Astrocyte (in vitro differentiated cells and primary cell): ENCODE measurements at places on chromosomes 2 and 18. TPM values are rescaled to one million over a fixed set of nuclear protein-coding genes. Genes with fewer than 3 reads are reported as not detected.

DQX1 gene
- total RNA-seq: 0.73 and 0.84 TPM in 2 replicates

ATG9A gene
- 48.8 and 57.0 TPM in 2 replicates for total RNA-seq

- DNase-seq: no peak
These were observed 84.9 kb upstream of the TNP1 start for GRCh38 chr2:216944733-216945132.

DNA sequence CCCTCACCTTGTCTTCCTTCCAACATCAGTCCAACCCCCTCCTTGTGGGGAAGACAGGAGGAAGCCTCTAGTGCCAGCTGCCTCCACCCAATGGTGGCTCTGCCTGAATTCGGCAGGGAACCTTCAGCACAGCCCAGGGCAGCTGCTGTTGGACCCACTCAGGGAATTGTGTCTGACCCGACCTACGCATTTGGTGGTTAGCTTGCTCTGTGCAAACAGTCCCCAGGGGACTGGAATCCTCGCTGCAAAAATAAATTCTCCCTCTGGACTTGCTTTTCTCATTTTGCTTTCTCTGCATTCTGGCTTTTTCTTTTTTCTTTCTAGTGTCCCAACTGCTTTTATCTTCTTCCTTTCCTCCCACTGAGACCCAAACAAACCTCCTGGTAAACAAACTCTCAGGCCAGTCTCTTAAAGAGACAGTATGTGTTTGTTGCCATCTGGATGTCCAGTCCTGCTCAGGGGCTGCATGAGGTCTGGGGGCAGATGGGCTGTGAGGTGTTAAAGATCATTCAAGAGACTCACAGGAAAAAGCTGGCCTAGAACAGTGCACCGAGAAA lies 137.7 kb upstream of the HAAO start:
- DNase-seq: peak; percentile 82

C2orf78 gene
- total RNA-seq: not detected in 2 replicates

VSNL1 gene
- total RNA-seq: 0.61 and 2.4 TPM in 2 replicates

DNA sequence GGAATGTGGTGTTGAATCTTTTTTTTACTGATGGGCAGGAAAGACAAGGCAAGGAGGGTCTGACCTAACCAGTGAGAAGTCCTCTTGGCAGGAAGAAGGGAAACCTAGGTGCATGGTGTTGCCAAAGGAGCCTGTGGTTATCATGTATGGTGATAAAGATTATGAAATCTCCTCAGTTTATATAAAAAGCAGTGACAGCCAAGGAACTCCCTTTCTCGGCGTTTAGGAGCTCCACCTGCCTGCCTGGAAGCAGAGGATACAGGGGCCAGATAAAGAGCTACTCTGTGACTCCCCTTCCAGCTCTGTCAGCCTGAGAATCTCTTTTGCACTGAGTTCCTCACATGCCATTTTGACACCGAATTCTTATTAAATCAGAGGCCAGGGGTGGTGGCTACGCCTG lies 26.1 kb downstream of the COLEC12 start:
- DNase-seq: peak; percentile 57

PLGLB2 gene
- total RNA-seq: 3.7 TPM in 2 replicates

DNA sequence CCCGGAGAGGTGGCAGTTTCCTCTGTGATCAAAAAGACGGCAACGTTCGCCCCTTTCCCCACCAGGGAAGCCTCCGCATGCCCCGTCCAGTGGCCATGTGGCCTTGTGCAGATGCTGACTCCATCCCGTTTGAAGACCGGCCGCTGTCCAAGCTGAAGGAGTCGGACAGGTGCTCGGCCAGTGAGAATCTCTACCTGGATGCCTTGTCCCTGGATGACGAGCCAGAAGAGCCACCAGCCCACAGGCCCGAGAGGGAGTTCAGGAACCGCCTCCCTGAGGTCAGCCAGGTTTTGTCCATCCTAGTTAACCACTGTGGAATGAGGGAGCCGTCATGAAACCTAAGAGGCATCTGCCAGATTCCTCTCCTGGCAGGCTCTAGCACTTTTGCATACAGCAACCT lies 113.6 kb downstream of the MTCL1 start:
- DNase-seq: no peak

MOGAT1 gene
- total RNA-seq: not detected in 2 replicates

RTP5 gene
- not detected in 2 replicates for total RNA-seq

DNAH6 gene
- 0.20 and 0.24 TPM in 2 replicates for total RNA-seq

- no peak for DNase-seq
These were observed 114.1 kb downstream of the ZBTB7C start for GRCh38 chr18:48294899-48295585.

TCF23 gene
- total RNA-seq: not detected in 2 replicates

UPP2 gene
- total RNA-seq: not detected in 2 replicates

DNA sequence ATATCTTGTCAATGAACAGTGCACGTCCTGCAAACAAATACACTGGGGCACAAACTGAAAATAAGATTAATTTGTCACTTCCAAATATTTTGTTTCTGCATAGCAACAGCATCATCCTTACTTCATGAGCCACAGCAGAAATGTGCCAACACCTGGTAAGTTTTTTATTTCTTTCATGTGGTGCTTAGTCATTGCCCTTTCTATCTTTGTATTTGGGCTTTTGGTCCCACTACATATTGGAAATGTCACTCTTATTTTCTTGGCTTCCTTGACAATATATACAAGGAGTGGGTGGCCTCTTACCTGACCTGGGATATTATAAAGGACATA lies 208.0 kb downstream of the RBM43 start:
- no peak for DNase-seq

ADD2 gene
- total RNA-seq: 4.8 TPM in 2 replicates

LOXHD1 gene
- total RNA-seq: not detected in 2 replicates

DNA sequence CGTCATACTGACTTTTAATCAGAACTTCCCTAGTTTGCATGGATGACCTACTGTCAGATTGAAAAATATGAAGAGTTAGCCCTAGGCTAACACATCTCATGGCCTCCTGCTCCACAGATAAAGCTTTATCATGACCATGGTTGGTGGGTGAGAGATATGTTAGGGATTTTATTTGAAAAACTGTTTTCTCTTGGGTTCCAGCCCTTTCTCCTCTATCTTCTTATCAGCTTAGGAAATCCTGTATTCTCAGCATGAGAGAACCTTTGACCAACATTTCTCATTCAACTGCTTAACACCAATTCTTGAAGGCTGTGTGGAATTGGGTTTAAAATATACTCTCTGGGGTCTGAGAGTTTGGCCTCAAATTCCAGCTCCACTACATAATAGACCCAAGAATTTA lies 1407.0 kb upstream of the CELF4 start:
- no peak for DNase-seq
